ENCODE measurements at places on chromosomes 11 and 22. TPM values are rescaled to one million over a fixed set of nuclear protein-coding genes. Genes with fewer than 3 reads are reported as not detected.

Gene SMTNL1
- not detected for total RNA-seq

Gene PRRG4
- total RNA-seq = 0.63 TPM

Gene OR52H1
- total RNA-seq = 0.20 TPM

Gene TRIM51
- not detected for total RNA-seq

Gene MS4A4A
- total RNA-seq = not detected

Gene P4HA3
- not detected for total RNA-seq

Gene DGCR6
- total RNA-seq = 0.81 TPM
